ENCODE measurements at places on chromosomes 4 and X. TPM values are rescaled to one million over a fixed set of nuclear protein-coding genes. Genes with fewer than 3 reads are reported as not detected.

GRCh38 chrX:41445781-41446358 lies 1.3 kb upstream of the NYX start:
- DNase-seq: peak; percentile 6

The AFF2 gene
- 6.5 TPM for total RNA-seq

The MSANTD1 gene
- total RNA-seq: 2.3 TPM

DNA sequence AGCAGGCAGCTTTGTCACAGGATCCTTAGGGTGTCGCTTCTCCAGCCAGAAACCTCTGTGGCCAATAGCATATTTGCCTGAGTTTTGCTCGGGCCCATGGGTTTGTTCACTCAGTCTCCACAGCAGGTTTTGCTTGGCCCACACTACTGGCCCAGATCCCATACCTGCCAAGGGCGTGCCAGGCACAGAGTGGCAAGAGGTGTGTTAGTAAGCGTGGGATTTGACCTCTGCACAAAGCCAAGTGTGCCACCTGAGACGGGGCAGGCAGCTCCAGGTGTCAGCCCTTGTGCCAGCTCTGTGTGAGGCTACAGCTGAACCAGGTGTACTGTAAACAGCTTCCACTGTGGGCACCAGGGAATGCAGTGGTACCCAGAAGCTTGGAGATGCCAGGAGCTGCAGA lies 2003.0 kb downstream of the C4orf33 start:
- DNase-seq: no peak

- peak; percentile 94 for DNase-seq
Measured at GRCh38 chr4:76897536-76898384, at the start of gene SOWAHB. SOWAHB (minus strand) TSS chr4:76898144; CDS start chr4:76897849, 295 bp downstream.

- no peak for DNase-seq
Measured at GRCh38 chrX:20315140-20315539, 48.4 kb upstream of the RPS6KA3 start.

The SORBS2 gene
- total RNA-seq: 332 TPM

DNA sequence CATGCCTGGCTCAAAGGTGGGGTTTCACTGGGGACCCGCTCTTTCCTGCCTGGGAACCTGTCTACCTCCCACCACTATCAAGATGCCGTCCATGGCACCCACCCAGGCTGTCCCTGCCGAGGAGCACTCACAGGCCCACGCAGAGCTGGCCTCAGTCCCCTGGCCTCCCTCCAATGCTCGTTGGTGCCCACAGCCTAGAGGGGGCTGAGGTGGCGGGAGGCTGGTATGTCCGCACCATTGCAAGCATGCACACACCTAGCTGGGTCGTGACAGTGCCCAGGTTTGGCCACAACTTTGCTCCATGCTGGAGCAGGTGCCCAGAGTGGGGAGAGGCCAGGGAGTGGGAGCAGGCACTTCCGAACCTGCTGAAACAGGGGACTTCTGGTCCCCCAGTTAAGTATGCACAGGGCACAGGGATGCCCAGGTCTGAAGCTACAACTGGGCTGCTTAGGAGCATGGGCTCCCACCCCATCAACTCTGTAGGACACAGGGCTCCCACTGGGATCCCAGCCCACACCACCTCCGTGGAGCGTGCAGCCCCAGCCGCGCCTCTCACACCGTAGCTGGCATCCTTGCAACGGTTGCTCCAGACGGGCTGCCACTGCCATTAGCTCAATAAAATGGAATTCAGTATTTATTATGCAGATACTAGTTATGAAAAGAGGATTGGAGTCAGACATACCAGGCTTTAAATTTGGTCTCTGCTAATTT lies 1376.1 kb upstream of the TENM3 start:
- no peak for DNase-seq

GRCh38 chr4:17613761-17614415 lies 553 bp upstream of the MED28 start:
- peak; percentile 3 for DNase-seq

DNA sequence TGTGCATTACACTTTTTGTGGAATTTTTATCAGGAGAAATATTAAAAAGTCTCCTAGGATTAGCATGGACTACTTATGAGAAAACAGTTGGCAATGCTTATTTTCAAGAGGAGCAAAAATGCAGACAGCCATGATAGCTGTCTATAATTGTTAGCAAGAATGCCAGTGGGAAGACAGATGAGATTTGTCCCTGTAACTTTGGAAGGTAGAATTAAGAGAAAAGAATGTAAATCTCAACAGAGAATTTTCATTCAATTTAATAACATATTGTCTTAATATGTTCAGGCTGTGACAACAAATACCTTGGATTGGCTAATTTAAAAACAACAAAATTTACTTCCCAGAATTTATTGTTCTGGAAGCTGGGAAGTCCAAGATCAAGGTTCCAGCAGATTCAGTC lies 349.2 kb downstream of the IQCM start:
- DNase-seq: no peak

Measured in thyroid gland (tissue), 4 donors.